Trophoblast cell (in vitro differentiated cells and primary cell): ENCODE measurements at places on chromosomes 16 and 17.

DNA sequence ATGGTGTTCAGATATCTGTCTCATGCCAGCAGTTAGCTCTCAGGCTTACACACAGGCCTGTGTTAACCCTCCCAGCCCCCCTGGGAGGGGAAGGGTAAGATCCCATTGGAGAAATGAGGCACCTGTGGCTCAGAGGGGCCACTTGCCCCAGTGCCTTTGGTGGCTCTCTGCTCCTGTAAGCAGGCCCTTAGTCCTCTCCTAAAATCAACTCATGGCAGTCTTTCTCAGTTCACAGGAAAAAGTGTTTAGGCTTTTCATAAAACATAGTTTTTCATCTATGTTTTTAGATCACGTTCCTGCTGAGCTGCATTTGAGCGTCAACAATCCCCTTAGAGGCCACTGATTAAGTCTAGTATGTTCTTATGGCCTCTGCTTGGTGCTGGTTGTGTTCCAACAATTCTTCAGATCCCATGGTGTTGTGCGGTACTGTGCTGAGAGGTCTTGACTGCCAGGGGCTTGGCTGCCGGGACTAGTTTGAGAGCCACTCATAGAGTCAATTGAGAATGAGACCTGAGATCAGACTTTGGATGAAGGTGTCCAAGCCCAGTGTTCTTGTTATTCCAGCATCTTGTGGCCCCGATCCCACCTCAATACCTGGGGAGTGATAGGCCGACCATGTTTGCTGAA, 10.6 kb downstream of the TAOK2 start:
- H3K4me1 ChIP-seq, result no peaks in the 10 kb centered on the region
- no peak for DNase-seq
- no peak overlapping the region for H3K4me3 ChIP-seq
- no peaks in the 10 kb centered on the region for H3K27me3 ChIP-seq

DNA sequence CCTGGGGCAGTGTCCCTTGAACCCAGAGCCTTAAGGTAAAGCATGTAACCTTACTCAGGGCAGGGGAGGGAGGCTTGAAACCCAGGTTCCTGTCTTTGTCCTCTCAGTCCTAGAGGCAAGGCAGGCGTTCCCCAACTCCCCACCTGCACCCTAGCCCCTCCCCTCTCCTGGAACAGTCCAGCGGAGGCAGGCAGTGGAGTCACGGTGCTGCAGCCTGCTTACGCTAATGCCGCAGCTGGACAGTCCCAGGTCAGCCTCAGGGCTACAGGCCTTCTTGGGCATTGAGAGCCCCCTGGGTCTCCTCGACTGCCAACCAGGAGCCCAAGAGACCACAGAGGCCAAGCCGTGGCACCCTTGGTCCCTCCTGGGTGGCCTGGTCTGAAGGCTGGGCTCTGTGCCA, 6.8 kb upstream of the CD300A start:
- no peaks in the 10 kb centered on the region for H3K36me3 ChIP-seq
- H3K4me3 ChIP-seq, result no peak overlapping the region
- H3K27ac ChIP-seq, result no peak overlapping the region
- H3K4me1 ChIP-seq, result peaks cover 1% of the 10 kb centered on the region
- no peaks in the 10 kb centered on the region for H3K27me3 ChIP-seq

DNA sequence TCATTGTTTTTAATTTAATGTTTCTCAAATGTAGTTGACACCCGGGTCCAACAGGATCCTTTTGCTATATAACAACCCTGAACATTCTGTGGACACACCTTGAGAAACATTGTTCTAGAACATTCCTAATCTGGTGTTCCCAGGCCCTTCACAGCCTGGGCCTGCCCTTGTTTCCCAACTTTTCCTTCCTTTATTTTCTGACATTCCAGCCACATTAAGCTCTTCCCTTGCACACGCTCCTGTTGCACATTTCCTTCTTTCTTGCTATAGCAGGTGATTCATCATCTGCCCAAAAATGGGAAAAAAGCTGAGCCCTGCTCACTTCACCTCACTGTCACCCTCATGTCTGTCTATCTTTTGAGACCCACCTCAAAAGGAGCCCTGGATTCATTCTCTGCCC, 67.9 kb upstream of the MARCHF10 start:
- no peak for DNase-seq
- H3K4me1 ChIP-seq, result peaks cover 18% of the 10 kb centered on the region
- no peak overlapping the region for H3K4me3 ChIP-seq
- H3K36me3 ChIP-seq, result no peaks in the 10 kb centered on the region
- no peaks in the 10 kb centered on the region for H3K27me3 ChIP-seq
- H3K27ac ChIP-seq, result peak overlapping the region; percentile 95

DNA sequence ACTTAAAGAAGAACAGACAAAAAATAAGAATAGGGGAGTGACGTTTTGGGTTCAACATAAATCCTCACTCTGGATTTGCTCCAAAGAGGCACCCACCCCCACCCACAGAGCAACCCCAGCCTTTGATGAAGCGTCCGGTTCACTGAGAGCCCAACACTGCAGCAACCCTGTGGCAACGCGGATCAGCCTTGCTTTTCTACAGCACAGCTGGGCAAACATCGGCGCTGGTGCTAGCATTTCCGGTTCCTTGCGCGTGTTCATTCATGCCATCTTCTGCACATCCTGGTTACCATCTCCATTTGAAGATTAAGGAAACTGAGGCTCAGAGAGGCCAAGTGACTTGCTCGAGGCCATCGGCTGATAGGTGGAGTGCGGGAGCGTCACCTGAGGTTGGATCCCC, 8.7 kb upstream of the GINS2 start:
- no peak for DNase-seq
- H3K36me3 ChIP-seq, result no peaks in the 10 kb centered on the region
- no peak overlapping the region for H3K4me3 ChIP-seq
- no peaks in the 10 kb centered on the region for H3K4me1 ChIP-seq
- no peaks in the 10 kb centered on the region for H3K27me3 ChIP-seq

GRCh38 chr17:78883089-78883532, 19.9 kb downstream of the CEP295NL start:
- no peaks in the 10 kb centered on the region for H3K27me3 ChIP-seq
- peaks cover 3% of the 10 kb centered on the region for H3K36me3 ChIP-seq
- no peak overlapping the region for H3K4me3 ChIP-seq
- H3K27ac ChIP-seq, result peak overlapping the region; percentile 93
- DNase-seq, result no peak

GRCh38 chr16:11677959-11678881, 10.0 kb downstream of the SNN start:
- H3K27ac ChIP-seq, result no peak overlapping the region
- H3K36me3 ChIP-seq, result peaks cover 44% of the 10 kb centered on the region
- peaks cover 28% of the 10 kb centered on the region for H3K4me1 ChIP-seq
- no peak overlapping the region for H3K4me3 ChIP-seq
